NCI-H1417 (cell line): ENCODE measurements at places on chromosomes 12 and 14.
A peak's percentile ranks its signal among the peaks of the same experiment; 100 is the strongest.

DNA sequence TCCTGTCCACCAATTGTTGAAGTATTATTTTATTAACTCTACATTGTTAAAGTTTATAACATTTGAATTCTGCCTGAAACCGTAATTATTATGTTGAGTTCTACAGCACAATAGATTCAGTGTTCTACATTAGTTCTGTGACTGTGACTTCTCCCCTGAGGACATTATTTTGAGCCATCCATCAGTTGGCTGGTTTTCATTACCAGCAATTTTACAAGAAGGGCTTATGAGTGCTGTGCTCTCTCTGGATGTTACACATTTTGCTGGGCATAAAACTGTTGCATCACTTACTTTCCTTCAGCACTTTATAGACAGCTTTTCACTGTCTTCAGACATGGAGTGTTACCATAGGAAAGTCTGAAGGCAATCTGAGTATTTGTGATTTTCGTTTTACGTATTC, 118.2 kb upstream of the KITLG start:
- no peak for DNase-seq

GRCh38 chr14:106528717-106529116, 1002.3 kb downstream of the TMEM121 start:
- DNase-seq: no peak

DNA sequence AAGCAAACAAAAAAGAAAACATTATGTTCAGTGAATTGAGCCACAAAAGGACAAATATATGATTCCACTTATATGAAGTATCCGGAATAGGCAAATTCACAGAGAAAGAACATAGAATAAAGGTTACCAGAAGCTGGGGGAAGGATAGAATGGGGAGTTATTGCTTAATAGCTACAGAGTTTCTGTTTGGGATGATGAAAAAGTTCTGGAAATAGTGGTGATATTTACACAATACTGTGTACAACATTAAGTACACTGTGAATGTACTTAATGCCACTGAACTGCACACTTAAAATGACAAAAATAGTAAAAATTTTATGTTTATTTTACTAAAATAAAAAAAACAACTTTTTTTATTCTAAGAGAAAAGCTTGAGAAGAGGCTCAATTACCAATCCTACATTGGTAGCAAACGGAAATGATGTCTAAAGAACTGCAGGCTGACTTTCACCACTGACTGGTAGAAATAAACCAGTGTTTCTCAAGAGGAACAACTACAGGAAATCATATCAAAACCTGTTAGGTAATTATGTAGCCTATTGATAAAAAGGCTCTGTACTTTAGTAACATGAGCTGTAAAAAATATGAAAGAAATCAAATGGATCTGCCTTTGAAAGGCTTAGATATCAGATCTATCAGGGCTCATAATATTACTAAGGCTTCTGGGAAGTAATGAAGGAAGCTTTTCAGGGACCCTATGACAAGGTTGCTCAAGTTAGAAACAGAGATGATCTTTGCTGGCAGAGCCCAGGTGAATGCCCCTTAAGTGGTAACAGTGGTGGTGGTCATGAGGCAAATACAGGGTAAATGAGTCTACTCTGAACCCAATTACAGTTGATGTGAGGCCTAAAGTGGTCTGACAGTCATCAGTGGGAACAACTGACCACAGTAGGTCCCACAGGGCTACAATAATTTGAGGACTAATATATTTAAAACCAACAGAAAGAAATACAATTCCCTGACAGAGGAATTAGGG, 41.3 kb downstream of the BAZ1A start:
- no peak for DNase-seq

DNA sequence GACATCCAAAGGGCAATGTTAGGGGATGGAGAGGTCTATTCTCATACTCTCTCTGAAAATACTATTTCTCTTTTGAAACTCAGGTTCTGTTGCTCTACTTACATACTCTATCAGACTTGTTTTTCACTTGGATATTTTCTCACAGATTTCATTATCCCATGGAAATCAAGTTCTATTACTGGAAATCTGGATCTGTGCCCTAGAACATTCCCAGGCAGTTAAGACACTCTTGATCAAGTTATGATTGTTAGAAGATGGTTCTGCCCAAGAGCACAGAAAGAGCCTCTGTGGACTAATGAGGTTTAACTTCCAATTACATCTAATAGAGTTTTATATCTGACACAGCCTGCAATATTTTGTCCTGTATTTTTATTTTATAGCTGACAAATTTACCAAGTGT, 591.0 kb upstream of the ATP2B1 start:
- no peak for DNase-seq

- DNase-seq: no peak
These were observed 18.9 kb downstream of the KIF26A start for GRCh38 chr14:104157016-104157928.

GRCh38 chr12:109946505-109946904, 46.4 kb downstream of the TCHP start:
- no peak for DNase-seq

- DNase-seq: no peak
These were observed 270.0 kb downstream of the DACT1 start for GRCh38 chr14:58907803-58908202.

- DNase-seq: no peak
These were observed 325.1 kb downstream of the APAF1 start for GRCh38 chr12:98970210-98970609.

GRCh38 chr12:121444842-121445202, 44.9 kb downstream of the RNF34 start:
- DNase-seq: no peak

- no peak for DNase-seq
These were observed 9.0 kb upstream of the GPR135 start for GRCh38 chr14:59474172-59474571.

DNA sequence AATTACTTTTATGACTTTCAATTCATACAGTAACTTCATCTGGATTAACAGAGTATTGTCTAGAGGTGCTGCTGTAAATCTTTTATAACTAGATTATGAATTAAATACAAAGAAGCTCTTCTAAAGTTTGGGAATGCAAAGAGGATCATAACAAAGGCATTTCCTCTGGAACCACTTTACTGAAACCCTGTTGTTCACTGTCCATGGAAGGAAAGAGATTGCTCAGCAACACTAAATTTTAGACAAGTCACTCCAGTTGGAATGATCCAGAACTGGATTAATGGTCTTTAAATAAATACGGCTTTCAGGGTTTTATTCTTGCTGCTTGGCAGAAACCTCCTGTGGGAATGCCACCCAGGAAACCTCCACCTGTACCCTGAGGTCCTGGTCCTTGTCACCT, 250.6 kb downstream of the KSR2 start:
- DNase-seq: no peak

- DNase-seq: no peak
These were observed 18.8 kb downstream of the ASPG start for GRCh38 chr14:104104076-104104901.

DNA sequence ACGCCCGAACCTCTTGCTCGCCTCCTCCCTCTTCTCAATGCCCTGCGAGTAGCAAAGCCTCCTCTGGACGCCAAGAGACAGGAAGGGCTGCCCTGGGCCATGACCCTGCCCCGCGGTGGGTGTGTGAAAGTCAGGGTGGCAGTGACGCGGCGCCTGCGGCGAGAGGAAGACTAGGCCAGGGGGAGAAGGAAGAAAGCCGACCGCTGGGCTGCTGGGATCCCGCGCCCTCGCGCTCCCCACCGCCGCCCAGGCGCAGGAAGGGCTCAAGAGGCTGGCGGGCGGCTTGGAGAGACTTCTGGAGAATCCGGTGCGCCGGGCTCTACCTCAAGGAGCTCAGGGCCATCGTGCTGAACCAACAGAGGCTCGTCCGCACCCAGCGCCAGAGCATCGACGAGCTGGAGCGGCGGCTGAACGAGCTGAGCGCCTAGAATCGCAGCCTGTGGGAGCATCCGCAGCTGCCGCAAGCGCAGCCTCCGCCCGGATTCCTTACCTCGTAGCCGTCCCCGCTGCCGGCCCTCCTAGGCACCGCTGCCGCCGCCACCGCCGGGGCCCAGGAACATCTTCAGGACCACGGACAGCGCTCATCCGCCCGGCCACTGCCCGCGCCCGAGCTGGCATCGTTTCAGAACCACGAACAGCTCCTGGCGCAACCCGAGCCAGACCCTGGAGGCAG, 105.0 kb upstream of the PRB2 start:
- DNase-seq: peak; percentile 36

- DNase-seq: no peak
These were observed 215.7 kb downstream of the KIF21A start for GRCh38 chr12:39227218-39227617.

DNA sequence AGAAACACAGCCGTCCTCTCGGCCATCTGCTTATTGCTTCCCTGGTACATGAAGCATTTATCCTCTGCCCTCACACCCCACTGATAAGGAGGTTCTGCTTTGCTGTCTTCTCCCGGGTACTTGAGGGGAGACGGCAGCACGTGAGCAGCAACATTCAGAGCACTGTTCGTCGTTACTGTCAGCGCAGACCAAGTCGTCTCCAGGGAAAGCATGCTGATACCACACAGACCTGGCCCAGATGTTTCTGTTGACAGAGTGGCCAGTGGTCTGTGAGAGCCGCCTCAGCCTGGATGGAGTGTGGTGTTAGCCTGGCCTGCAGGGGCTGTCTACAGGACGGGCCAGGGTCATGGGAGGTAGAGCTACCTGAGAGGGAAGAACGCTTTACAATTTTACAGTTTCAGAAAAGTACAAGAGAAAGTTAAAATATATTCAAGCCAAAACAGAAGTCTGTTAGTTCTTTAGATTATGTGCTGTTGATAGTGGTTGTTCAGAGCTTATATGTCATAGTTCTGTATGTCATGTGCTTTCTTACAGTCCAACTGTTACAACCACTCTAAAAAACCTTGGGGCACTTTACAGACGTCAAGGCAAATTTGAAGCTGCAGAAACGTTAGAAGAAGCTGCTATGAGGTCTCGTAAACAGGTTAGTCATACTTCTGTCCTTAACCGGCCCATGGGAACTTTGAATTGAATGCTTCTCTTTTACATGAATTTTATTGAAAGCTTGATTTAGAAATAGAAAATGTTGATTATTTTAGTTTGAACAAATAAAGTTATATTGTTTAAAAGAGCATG, 38.2 kb downstream of the XRCC3 start:
- no peak for DNase-seq

- DNase-seq: no peak
These were observed 193.3 kb upstream of the KRR1 start for GRCh38 chr12:75704664-75705063.

DNA sequence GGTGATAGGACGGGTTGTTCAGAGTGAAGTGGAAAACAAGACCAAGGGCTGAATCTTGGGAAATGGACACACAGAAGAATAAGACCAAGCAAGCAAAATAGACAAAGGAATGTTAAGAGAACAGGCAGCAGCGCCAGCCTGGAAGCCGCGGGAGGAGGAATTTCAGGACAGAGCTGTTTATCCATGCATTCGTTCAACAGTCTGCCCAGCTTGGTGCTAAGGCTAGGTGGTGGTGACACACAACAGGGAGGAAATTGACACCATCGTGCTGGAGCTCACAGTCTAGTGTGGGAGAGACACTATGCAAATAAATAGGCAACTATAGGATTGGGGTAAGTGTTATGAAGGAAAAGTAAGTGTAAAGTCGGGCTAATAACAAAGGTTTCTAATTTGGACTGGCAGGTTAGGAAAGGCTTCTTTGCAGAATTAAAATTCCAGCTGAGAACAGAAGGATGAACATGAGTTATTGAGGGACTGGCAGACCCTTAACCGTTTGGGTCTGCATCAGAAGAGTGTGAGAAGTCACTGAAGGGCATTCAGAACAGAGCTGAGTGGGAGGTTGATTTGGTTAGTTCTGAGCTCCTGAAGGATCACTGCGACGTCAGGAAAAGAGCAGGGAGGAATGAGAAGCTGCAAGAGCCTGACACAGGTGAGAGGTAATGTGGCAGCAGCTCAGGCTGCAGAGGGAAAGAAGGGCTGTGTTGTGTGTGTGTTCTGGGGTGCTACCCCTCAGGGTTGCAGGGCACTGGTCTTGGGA, 242.6 kb upstream of the FKBP4 start:
- DNase-seq: no peak

- DNase-seq: no peak
These were observed 101.3 kb downstream of the CACNA1C start for GRCh38 chr12:2154050-2154449.

GRCh38 chr14:27078191-27078590, 480.4 kb upstream of the NOVA1 start:
- no peak for DNase-seq

DNA sequence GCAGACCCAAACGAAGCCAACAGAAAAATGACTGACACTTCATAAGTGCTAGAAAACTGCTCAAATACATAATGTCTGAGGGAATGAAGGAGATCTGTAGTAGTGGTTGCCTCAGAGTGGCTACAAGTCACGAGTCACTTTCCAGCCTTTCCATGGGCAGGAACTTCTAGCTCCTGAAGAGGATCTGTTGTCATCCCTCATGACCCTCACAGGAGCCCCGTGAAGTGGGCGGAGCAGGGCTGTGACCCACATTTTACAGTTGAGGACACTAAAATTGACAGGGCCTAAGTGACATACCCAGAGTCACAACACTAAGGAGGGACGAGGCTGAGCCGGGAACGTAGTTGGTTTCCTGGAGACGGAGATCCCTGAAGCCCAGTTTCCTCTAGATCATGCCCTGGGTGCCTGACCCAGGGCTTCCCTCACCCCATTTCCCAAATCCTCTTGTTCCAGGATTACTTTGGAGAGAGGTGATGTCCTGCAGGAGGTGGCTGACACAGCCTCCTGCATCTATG, 45.8 kb upstream of the P2RX7 start:
- no peak for DNase-seq

DNA sequence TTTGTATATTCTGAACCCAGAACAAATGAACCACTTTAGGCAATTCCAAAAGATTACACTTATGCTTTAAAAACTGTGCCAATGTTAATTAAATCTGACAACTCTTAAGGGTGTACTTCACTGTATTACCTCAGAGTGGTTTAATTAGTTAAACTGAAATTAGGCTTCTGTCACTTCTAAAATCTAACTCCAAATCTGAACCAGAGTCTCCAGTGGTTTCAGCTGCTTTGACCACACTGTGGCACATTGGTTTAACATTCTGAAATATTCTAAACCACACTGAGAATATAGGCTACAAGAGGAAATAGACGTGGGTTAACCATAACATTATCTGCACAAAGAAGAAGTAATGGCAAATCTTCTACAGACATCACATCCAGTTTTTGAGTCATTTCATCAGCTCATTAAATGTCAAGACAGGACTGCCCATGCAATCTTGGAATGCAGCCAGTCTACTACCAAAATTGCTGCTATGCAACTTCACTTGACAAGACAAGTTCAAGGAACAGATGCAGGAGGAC, 94.8 kb downstream of the LRP6 start:
- DNase-seq: no peak

DNA sequence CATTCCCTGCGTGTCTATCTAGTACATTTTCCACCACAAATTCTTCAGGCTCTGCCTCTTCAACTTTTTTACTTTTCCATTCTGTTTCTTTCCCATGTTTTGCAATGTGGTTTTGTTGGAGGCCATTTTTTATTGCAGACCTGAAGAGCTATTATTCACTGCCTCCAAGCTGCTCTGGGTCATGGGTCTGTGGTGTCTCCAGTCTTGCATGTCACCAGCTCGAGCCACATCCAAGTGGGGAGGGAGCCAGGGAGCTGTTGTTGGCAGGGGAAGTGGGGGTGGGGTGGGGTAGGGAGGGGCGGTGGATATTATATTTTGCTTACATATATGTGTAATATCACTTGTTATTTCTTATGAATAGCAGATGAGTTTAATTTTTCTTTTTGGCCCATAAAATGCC, 69.1 kb downstream of the VEZT start:
- no peak for DNase-seq
